ENCODE measurements at places on chromosomes 11 and 22.

DNA sequence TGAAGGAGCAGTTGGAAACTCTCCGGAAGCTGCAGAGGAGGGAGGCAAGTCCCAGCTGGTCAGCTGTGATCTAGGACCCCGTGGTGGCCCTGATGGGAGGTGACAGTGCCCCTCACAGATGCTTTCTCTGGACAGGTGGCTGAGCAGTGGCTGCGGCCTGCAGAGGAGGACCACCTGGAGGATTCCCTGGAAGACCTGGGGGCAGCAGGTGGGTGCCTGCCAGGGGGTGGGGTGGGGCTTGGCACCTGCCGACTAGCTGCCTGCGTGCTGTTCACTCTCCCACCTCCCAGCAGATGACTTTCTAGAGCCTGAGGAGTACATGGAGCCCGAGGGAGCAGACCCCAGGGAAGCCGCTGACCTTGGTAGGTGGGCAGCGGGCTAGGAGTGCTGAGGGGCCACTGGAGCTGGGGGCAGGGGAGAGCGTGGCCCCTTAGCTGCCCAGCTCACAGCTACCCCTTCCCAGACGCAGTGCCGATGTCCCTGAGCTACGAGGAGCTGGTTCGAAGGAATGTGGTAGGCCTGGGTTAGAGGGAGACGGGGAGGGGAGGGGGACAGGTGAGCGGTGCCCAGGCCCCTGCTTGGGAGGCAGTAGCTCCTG is 3.1 kb downstream of the SCO2 start:
- no peak for DNase-seq

DNA sequence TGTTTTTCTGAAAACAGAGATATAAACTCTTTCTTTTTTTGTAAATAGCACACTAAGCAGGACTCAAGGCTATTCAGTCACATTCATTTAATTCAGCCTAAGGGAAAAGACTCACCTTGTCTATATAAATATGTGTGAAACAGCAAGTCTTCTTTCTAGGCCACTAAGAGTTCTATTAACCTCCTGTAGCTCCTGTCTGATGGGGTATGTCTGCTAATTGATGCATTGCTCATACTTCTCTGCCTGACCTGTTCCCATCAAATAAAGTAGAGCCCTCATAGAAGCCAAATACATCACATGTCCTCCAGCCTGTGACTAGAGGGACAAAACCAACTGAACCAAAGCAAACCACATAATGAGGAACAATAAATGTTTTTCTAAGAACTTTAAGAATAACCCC is 68.2 kb downstream of the MSANTD4 start:
- no peak for DNase-seq

DNA sequence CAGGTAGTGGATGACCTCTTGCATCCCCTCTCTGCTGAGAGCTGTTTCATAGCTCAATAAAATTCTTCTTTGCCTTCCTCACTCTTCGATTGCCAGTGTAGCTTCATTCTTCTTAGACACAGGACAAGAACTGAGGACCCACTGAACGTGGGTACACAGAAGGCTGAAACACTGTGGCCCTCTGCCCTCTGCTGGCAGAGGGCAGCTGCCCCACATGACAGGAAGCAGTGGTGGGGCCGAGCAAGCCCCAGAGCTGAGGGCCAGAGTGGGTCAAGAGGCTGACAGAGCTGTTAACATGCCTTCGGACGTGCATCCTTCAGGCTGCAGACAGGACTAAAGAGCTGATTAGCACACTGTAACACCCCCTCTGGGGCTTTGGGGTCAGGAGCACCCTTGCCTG is 15.6 kb downstream of the SMC1B start:
- no peak for DNase-seq

DNA sequence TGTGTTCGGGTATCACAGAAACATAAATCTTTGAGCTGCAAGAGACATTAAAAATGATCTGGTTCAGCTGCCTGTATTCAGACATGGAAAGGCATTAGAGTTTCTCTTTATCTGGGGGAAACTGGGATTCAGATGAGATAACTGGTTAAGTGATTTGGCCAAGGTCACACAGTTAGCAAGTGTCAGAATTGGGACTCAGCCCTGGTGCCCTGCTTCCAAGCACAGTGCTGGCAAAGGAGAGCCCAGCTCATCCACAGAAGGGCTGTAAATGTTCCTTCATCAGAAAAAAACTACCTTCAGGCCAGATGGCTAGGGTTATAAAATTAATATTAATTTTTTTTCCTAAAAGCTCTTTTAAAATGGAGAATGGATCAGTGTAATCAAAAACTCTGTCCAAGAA is 20.4 kb upstream of the CADM1 start:
- DNase-seq = no peak

- DNase-seq = no peak
Measured at GRCh38 chr11:95429376-95429907, 198.4 kb upstream of the SESN3 start.

DNA sequence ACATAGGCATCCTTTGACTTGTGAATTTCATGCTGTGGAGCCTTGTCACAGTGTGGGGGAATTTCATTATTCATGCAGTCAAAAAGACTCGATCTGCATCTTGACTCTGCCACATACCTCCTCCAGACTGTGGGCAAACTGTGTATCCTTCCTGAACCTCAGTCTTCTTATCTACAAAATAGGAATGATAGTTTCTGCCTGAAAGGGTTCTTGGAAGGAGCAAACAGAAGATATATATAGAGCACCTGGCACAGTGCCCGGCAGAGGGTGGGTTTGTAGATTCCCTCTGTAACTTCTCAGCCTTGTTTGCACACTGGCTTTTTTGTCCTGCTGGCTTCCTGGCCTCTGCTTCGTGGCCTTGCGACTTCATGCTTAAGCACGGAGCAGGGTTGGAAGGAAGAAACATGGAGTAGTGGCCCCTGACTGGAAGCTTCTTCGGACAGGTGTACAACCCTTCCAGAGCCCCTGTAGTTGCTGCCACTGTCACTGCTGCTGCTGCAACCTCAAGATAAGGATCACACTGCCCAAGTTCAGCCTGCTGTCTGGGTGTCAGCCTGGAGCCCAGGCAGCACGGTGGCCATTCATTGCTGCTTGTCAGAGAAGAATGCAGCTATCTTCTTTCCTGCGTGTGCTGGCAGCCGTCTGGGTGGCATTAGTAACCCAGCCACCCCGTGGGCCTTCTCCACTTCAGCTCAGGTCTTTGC is 106.4 kb downstream of the MICAL2 start:
- peak; percentile 36 for DNase-seq

GRCh38 chr11:57536947-57537619 is at the start of gene SMTNL1:
Gene SMTNL1 (plus strand): TSS chr11:57537595. CDS start chr11:57542643, 5,048 bp downstream.
- no peak for DNase-seq

DNA sequence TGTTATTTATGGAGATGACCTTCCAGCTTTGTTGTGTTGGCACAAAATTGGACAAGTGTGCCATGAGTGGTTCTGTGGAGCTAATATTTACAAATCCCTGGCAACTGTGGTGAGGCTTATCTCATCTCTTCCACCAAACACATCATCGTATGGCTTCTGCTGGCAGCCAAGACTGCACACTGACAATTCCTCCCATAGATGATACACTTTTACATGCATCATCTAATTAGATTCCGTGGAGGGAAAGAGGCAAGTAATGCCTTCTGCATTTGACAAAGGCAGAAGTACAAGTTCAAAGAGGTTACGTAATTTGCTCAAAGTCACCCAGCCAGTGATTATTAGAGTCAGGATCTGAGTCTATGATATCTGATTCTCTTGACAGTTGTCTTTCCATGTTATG is 62.7 kb upstream of the KIRREL3 start:
- no peak for DNase-seq

DNA sequence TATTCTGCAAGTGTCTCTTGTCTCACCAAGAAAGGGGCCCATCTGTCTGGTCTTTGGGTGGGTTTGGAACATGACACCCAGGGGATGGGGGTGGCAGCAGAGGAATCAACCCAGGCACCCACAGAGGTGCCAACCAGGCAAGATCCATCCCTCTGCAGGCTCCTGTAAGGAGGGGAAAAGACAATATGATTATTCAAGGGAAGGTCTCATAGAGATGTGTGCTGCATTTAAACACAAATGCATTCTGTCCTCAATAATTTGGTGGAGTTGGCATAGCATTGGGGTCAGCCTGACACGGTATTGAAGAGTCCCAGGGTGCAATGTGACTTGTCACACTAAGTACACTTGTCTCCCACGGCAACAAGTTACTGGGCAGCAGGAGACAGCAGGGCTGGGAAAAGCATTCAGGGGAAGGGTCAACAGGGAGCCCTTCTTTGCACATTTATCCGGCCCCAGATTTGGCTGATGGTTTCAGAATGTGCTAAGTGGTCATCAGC is 33.1 kb upstream of the SPON1 start:
- DNase-seq = no peak

GRCh38 chr11:96159968-96160367 is 183.0 kb downstream of the MAML2 start:
- DNase-seq = no peak

DNA sequence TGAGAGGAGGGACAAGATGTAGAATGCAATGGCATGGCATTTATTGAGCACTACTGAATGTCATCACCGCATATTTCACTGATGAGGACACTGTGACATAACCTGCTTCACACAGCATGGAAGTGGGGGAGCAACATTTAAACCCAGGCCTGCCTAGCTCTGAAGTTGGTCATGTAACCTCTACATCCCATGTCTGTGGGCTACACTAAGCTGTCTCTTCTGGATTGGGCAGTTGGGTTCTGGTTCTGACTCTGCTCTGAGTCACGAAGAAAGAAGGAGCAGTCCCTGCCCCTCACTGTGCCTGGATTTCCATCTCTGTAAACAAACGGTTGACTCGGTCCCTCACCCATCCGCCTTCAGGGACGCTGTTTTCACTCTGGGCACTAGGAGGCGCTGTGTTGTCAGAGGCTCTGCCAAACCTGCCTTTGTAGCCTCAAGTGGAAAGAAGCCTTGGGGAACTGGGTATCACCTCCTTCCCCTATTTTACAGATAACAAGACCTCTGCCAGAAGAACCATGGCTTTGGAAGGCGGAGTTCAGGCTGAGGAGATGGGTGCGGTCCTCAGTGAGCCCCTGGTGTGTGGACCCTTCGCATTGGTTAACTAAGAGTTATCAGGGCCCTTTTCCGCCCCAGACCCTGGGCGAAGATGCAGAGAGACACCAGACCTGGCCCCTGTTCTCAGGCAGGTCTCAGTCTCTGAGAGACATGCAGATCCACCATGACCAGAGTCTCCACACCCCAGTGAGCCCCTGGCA is 12.7 kb upstream of the ARHGEF17 start:
- peak; percentile 91 for DNase-seq

DNA sequence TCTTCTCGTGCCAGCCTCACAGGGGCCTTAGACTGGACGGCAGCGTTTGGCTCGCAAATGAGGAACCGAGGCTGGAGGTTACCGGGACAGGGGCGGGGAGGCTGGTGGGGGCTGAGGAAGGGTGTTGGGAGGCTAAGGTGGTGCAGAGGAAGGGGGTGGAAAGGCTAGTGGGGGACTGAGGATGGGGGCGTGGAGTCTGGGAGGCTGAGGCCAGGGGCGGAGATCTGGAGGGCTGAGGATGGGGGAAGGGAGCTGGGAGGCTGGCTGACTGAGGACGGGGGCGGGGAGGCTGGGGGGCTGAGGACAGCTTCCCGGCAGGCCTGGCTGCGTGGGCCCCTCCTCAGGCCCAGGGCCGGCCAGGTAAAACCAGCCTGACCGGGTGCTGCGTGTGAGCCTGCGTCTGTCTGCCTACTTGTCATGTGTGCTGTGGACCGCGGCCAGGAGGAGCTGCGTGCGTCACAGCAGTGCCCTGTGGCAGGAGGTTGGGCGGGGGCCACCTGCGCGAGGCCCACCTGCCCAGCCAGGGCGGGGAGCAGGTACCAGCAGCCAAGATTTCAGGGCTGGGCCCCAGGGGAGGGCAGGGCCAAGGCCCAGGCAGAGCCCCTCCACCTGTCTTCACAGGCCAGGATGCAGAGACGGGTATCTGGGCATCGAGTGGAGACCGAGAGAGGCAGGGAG is 9.4 kb upstream of the PIM3 start:
- peak; percentile 64 for DNase-seq

- no peak for DNase-seq
Measured at GRCh38 chr11:125376117-125376516, 119.9 kb downstream of the FEZ1 start.

DNA sequence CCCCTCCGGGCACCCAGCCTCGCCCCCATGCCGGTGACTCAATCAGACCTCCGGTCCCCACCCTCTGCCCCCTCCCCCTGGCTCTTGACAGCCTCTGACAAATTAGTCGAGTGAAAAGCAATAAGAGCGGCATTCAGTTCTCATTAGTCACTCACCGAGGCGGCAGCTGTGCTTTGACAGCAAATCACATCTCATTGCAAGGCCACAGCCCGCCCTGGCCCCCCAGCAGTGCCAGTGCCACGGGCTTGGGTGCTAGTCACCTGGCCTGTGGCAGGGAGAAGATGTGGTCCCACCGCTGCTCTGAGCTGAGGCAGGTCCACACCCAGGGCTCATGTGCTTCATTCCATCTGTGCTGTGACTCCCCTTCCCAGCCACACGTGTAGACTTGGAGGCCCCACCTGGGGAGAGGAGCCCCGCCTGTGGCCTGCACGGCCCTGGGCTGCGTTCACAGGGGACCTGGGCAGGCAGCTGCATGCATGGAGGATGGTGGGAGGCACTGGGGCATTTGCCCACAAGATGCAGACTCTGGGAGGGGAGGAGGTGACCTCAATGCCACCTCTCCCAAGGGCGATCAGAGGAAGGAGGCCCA is 7.4 kb upstream of the TH start:
- peak; percentile 37 for DNase-seq

DNA sequence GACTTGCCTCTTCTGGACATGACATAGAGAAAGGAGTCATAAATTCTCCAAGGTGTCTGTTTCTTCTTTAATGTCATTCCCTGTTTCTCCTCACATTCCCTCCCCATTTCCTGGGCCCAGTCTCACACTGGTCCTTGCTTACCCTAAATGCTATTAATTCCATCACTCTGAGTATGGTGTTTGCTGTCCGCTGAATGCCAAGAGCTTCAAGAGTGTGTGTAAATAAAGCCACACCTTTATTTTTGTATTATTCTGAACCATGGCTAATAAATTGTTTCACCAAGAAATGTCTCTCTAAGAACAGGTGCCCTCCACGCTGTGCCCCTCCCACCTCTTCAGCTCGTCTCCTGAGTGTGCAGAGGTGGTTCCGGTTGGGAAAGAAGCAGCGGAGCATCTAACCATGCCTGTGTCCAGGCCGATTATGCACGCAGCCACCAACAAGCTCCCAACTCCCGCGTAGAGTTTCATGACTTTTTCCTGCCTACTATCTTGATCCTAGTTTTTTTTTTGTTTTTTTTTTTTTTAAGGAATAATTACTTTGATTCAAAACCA is 8.6 kb downstream of the TMEM121B start:
- DNase-seq = no peak

DNA sequence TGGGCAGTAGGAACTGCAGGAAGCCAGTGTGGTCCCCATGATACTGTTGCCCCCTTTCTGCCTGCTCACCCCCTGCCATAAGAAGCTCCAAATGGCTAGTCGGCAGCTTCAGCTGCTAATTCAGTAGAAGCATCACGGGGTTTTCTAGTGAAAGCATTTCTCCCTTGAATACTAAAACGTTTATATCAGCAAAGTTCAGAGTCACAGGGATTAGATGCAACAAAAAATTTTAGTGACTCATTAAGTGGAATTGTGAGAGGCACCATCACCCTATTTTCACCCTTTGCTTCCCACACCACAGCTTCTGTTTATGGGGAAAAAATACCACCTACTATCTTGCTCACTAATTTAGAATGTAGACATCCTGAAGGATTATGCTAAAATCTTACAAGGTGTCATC is 25.2 kb downstream of the RAB39A start:
- no peak for DNase-seq

GRCh38 chr11:118537409-118537980 is 6.5 kb downstream of the TMEM25 start:
- DNase-seq = no peak

- peak; percentile 81 for DNase-seq
Measured at GRCh38 chr22:38843201-38843656, 599 bp downstream of the NPTXR start.

- DNase-seq = no peak
Measured at GRCh38 chr11:110159476-110159875, 66.3 kb downstream of the ZC3H12C start.
